Activated T-cell treated with anti-CD3 and anti-CD28 coated beads, Interleukin-2, amount 50 U/mL, for 48 hours (primary cell): ENCODE measurements at places on chromosomes 11 and 22.

GRCh38 chr11:46278387-46279125, 1.1 kb downstream of the CREB3L1 start:
- DNase-seq: peak; percentile 67

DNA sequence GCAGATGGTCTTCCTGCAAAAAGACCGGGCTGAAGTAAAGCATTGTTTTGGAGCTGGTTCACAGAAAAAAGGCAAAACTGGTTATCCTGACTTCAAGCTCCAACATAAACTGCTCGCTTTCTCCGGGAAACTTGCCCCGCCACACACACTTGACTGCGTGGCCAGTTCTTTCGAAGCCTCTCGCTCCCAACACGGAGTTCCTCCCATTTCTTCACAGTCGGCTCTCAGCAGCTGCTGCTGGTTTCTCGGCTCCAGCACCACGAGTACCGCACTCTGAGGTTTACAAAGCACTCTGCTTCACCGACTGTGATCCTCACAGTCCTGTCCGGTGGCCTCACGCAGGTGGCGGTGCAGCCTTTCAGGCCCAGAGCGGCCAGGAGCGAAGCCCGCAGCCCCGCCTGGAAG, 264 bp downstream of the CHEK1 start:
- no peak for DNase-seq

GRCh38 chr11:1326435-1327063, 17.1 kb upstream of the TOLLIP start:
- DNase-seq: peak; percentile 11

- no peak for DNase-seq
Measured at GRCh38 chr11:130611791-130612251, 163.4 kb downstream of the ADAMTS15 start.

- no peak for DNase-seq
Measured at GRCh38 chr11:104361975-104362374, 198.0 kb upstream of the PDGFD start.

GRCh38 chr22:48357961-48358360, 1469.7 kb downstream of the BRD1 start:
- DNase-seq: no peak

- no peak for DNase-seq
Measured at GRCh38 chr22:37454857-37455686, 27.8 kb upstream of the ELFN2 start.
